ENCODE measurements at places on chromosomes 12 and 14.

- DNase-seq: no peak
Measured at GRCh38 chr12:105329926-105330282, 587 bp upstream of the C12orf75 start.

- DNase-seq: no peak
Measured at GRCh38 chr14:58784931-58785330, 147.2 kb downstream of the DACT1 start.

GRCh38 chr14:93991649-93992048, 5.5 kb upstream of the CCDC197 start:
- DNase-seq: no peak

GRCh38 chr14:85437148-85437547, 92.8 kb upstream of the FLRT2 start:
- DNase-seq: no peak

DNA sequence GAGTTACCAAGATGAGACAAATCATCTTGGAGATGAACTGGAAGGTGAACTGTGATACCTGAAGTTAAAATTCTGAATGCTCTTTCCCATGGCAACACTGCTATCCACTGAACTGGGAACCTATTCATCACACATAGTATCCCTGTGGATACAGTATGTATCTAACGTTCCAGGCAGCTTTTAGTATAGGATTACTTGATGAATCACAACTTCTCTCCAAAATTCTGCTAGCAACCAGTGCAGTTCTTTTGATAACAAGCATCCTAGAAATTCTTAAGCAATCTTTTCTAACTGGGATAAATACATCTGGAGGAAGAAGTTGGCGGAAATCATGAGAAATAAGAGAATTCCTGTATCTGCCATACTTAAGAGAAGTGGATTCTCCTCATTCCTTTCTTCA, 66.4 kb downstream of the PAWR start:
- DNase-seq: no peak

- DNase-seq: peak; percentile 89
Measured at GRCh38 chr12:48977290-48978281, 536 bp upstream of the WNT1 start.
